Activated T-cell treated with anti-CD3 and anti-CD28 coated beads for 4 hours (primary cell): ENCODE measurements at places on chromosomes 13 and 19.

DNA sequence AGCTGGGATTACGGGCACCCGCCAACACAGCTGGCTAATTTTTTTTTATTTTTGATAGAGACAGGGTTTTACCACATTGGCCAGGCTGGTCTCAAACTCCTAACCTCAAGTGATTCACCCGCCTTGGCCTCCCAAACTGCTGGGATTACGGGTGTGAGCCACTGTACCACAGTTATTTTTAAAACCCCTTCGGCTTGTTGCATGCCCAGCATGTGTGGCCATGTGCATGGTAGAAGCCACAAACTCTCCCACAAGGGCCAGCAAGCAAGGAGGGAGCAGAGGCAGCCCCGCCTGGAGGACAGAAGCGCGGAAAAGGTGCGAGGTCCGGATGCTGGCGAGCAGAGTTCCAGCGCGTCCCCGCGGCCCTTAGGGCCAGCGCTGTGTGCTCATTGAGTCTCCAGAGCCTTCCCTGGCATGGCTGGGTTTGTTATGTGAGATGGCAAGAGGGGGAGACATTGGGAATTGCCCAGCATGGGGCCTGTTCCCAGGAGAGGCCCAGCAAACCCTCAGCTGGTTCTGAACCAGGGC is 12.9 kb downstream of the THOP1 start:
- no peak for DNase-seq

GRCh38 chr19:44539236-44539826 is 9.9 kb upstream of the CEACAM20 start:
- DNase-seq = no peak

DNA sequence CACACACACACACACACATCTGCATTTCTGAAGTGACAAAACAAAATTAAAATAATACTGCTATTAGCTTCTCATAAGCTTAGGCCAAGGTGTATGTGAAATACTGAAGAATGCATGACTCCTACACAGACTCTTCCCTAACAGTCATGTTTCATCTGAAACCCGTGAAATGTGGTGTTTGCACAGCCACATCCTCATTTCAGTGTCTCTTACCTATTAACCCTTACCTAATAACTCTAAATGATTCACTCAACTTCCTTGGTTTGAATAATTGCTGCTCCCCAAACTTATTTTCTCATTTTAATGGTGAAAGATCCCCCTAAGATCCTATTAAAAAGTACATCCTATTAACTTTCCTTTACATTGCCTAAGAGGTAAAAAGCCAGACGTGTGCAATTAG is 117.6 kb downstream of the MIPEP start:
- no peak for DNase-seq

- no peak for DNase-seq
Measured at GRCh38 chr13:100490692-100491091, 97.9 kb downstream of the GGACT start.

DNA sequence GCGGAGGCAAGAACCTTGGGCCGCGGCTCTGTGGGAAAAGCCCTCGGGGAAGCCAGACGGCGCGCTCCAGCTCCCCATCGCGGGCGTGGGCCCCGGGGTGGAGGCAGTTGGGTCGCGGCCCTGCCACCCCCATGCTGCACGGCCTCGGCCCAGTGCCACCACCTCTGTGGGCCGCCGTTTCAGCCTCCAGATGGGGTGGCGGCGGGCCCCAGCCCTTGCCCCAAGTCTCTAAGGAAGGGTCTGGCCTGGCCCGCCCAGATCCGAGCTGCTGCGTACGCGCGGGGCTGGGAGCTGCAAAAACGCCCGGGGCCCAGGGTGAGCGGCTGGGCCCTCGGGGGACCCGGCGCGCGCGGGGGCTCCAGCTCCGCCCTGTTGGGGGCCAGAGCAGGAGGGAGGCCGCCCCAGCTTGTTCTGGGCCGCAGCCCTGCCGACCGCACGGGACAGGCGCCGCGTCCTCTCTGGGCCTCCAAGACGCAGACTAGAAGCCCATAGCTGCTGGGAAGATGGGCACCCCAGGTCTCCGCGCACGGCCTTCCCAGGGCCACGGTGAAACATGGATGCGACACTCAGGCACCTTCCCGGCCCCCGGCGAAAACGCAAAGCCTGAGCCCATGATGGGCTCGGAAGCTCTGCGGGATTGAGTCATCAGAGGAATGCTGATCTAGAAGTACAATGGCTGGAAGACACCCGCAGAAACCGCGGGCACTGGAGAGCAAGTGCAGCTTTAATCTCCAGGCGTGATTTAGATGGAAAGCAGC is 110.1 kb downstream of the KCTD15 start:
- no peak for DNase-seq
